Activated T-cell treated with anti-CD3 and anti-CD28 coated beads for 1 hour (primary cell): ENCODE measurements at places on chromosomes 11 and 22.

- DNase-seq: no peak
These were observed 543.5 kb downstream of the BRD1 start for GRCh38 chr22:49284056-49284784.

GRCh38 chr11:8932564-8933180, at the start of gene C11orf16:
TSS of gene C11orf16 (minus strand) at chr11:8932947. CDS start at chr11:8932308, 639 bp downstream.
- no peak for DNase-seq

DNA sequence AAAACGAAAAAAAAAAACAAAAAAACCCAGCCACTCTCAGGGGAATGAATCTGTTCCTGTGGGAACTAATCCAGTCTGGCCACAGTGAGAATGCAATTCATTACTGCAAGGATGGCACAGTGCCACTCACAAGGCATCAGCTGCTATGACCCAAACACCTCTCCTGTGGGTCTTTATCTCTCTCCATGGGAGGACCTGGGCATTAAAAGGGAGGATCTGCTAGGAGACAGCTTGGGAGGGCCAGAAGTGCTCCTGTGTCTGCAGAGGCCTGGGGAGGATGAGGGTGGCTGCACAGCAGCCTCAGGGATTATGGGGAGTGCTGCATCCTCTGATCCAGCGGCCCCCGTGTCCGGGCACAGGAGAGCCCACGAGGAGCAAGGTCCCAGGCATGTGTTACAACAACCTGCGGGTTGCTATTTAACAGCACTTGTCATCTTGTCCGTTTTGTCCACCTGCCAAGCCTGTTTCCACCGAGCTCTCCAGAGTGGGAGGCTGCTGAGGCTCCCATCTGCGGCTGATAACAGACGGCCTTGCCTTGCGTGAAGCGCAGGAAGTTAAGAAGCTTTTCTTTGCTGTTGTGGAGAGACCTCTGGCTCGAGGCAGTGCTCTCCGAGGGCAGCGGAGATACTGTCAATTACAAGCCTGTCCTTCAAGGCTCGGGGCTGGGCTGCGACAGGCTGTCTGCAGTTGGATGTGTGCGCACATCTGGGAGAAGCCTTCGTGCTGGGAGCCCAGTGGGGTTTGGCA, 97.7 kb downstream of the NXPE2 start:
- no peak for DNase-seq

- no peak for DNase-seq
These were observed 10.4 kb downstream of the CCKBR start for GRCh38 chr11:6269994-6270393.

DNA sequence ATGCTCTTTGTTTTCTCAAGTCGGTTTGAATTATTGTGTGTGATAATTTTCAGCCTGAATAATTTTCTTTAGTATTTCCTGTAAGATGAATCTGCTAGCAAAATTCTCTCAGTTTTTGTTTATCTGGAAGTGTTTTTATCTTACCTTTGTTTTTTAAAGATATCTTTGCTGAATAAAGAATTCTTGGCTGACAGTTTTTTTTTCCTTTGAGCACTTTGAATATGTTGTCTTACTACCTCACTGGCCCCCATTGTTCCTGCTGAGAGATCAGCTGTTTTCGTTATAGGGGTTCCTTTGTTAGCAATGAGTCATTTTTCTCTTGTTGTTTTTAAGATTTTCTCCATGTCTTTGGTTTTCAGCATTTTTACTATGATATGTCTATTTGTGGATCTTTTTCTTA, 63.0 kb downstream of the HORMAD2 start:
- no peak for DNase-seq

DNA sequence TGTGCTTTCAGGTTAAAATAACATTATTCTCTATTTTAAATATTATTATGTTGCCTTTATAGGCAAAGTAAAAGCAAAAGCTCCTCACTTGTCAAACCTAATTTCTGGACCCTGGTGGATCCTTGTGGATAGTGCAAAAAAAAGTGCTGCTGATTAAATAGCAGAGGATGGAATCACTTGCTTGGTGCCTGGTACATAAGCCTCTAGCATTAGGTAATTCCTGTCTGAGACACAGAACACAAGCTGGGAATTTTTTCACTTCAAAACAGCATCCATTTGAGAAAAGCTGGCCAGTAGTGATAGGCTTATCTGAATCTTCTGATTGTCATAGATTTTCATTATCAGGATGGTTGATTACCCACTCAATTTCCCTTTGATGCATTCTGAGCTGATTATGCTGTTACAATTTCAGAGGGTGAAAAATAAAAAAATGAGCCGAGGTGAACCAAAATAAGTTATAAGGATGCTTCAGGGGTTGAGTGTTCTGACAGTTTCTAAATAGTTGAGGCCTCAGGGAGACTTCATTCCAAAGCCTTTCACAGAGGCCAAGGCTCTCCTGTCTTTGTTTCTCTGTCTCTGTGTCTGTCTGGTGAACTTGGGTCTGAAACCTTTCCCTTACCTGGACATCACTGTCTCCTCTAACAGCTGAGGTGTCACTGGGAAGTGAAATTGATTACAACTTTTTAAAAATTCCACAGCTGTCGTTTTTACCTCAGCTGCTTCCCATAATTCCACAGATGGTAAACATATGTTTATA, 242.9 kb downstream of the NELL1 start:
- no peak for DNase-seq

DNA sequence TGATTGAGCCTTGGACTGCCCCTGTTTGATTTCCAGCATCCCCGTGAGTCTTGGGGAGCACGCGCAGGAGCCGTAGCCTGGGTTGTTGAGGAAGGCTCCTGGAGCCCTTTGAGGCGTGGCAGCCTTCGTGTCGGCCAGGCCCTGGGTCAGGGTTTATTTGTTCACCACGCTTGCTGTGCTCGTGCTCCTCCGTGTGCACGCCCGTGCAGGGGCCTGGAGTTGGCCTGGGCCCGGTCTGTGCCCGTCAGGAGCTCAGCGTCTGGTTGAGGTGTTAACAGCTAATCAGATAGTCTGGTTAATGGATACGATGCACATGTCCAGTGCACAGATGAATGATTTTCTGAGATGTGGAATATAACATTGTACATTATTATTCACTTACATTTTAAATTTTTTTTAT, 8.0 kb downstream of the IGHMBP2 start:
- no peak for DNase-seq

- DNase-seq: no peak
These were observed 110.8 kb downstream of the WNT7B start for GRCh38 chr22:45866126-45866645.

DNA sequence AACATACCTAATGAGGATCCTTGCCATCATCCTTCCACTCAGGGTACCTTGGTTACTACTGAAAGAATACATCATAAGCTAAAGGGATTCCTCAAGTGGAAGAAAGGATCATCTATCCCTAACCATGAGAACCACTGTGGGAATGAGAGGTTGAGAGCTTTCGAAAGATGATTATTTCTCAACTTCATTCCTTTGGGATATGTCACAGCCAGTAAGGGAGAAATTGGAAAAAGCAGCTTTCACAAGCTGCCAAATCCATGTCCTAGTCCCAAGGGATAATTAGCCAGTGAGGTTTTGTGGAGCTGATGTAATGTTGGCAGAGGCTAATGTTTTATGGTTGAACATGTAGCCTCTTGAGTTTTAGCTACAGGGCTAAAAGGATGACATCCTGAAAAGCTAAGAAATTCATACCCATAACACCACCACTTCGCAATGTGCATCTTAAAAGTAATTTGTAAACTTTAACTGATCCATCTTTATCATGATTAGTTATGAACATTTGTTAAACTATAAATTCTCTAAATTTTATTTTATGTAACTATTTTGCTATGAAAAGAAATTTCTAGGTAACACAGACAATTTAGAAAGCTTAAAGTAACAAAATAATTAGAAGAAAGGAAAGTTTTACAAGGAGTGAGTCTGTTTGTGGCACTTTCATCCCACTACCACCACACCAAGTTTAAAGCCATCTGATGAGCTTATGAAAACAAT, 123.9 kb downstream of the MRTFA start:
- DNase-seq: no peak

DNA sequence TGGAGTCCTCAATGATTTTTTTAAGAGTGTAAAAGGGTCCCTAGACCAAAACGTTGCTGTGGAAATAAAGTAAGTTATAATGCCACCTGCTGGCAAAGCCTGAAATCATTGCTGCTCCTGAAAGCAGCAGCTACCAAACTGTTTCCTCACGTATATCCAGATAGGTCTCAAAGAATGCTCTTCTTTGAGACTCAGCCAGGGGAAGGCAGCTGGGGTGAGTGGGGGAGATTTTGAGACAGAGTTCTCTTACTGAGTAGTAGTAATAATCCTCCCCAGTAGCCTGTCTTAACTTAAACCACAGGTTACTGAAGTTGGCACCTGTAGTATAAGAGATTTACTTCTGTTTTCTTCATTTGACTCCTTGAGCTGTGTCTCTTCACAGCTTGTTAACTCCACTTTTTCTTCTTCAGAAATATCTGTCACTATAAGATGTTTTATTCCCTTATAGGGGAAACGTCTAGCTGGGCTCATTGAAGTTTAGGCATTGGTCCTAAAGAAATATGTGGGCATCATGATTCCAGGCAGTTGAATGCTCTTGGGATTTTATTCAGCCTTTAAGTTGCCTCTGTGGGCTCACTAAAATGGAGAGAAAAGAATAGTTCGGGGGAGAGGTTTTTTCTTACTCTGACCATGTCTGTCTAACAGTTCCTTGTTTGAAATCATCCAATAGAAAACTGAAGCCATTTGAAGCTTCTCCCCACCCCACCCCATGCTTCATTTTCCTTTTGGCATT, 77.9 kb downstream of the BTBD10 start:
- no peak for DNase-seq

- no peak for DNase-seq
These were observed 152.2 kb downstream of the SPATA19 start for GRCh38 chr11:133693110-133693509.

DNA sequence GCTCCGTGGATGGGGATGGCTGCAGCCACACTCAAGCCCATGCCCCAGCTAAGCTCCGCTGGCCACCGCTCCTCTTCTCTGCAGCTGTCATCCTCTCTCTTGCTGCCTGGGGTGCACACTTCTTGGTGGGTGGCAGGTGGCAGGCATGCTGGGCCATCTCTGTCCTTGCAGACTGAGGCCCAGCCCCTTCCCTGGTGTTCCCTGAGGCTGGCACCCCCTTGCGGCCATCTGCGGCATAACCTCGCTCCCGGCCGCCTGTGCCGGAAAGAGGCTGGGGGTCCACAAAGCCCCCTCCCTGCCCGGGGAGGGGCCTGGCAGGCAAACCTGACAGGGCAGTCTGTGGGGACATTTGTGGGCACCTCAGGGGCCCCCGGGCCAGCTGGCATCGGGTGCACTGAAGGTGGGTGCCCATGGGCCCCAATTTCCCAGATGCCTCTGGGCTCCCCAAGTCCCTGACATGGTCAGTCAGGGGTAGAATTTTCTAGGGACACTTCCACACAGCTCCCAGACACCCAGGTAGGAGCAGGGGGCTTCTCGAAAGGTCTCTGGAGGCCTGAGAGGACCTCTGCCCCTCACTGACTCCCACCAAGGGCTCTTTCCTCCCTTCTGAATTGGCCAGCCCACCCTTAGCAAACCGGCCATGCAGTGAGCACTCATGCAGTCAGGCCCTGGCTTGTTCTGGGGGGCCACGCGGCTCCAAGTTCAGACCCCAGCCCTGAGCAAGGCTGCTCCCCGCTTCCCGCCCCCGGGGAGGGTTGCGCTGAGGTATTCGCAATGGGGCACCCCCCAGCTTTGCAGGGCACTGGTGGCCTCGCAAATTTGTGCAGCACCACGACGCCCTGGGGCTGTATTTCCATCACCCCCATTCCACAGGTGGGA, 23.5 kb upstream of the TH start:
- DNase-seq: peak; percentile 38

- no peak for DNase-seq
These were observed 14.8 kb upstream of the INCENP start for GRCh38 chr11:62108971-62109404.

DNA sequence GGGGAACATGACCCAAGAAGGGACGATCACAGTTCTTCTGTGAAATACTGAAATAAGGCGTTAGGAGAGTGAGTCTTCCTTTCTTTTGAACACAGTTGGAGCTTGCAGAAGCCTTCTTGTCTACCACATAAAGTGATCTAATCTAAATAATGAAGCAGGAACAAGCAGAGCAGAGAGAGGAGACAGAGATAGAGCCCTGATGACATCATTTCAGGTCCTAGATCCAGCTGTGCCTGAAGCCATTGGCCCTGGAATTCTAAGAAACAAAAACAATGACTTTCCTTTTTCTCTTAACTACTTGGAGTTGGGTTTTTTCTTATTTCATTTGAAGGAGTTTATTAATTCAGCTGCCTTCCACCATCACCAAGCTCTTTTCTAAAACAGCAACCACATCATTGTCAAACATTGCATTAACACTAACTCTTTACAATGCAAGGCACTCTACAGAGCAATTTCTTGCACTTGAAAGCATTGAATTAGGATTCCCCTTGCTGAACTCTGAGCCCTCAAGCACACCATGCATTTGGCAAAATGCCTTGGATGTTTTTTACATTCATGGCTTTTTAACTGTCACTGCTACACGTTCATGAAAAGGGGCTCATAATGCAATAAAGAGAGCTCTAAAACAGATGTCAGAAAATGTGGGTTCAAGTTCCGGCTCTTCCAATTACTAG, 117.2 kb upstream of the TIMP3 start:
- no peak for DNase-seq

DNA sequence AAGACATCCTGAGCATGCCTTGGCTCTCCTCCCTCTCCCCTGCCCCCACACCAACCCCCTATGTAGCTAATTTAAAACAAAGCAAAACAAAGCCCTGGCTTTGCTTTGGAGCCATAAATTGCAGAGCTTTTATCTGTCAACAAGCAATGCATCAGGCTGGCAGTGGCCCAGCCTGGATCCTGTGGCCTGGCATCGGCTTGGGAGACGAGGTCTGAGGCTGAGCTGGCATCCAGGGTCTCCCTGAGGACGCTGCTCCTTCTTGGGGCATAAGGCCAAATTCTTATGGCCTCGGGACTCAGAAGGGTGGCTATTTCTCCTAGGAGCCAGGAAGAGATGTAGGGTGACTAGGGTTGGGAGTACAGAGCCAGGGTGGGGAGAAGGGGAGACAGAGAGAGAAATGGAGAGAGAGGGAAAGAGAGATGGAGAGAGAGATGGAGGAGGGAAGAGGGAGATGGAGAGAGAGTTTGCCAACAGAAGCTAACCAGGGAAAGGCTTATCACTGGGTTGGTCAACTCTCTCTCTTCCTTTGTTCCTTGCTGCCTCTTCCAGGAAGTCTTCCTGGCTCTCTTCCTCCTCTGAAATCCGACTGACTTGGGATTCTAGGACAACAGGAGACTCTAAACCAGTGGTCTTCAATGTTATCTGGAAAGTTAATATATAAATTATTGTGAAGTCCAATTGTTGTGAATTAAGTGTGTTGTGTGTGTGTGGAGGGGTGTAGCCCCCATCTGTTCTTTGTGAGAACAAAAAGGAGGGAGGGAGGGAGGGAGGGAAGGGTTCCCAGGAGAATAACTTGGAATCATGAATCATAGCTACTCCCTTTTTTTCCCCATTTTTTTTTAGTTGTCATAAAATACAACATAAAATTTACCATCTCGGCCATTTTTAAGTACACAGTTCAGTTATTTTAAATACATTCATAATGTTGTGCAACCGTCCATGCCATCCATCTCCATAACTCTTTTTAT, 29.1 kb downstream of the TSPAN18 start:
- DNase-seq: no peak

DNA sequence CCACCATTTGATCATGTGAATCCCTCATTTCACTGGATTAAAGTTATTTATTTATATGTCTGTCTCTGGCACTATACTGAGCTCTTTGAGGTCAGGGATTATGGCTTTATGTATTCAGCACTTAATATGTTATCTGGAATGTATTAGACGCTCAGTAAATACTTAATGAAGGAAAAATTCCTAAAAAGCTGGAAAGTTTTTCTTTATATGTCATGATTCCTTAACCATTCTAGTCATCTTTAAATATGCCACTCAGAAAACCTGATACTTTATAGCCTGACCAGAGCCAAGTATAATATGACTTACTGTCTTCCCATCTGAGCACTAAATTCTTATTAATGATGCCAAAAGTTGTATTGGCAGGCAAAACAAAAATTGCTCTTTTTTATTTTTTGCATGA, 27.1 kb downstream of the RNF169 start:
- DNase-seq: no peak
